ENCODE measurements at places on chromosomes 3 and 15.

DNA sequence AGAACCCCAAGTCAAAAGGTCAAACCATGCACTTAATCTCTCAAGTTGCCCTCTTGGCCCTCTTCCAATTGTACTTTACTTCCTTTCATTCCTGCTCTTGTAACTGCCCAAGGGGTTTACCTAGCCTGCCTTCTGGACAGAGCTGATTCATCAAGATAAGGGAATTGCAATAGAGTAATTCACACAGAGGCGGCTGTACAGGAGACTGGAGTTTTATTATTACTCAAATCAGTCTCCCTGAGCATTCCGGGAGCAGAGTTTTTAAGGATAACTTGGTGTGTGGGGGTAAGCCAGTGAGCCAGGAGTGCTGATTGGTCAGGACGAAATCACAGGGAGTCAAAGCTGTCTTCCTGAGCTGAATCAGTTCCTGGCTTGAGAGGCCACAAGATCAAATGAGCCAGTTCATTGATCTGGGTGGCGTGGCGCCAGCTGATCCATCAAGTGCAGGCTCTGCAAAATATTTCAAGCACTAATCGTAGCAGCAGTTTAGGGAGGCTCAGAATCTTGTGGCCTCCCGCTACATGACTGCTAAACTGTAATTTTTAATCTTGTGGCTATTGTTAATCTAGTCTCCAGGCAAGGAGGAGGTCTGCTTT is 590.0 kb downstream of the EPHA3 start:
- no peak for DNase-seq

DNA sequence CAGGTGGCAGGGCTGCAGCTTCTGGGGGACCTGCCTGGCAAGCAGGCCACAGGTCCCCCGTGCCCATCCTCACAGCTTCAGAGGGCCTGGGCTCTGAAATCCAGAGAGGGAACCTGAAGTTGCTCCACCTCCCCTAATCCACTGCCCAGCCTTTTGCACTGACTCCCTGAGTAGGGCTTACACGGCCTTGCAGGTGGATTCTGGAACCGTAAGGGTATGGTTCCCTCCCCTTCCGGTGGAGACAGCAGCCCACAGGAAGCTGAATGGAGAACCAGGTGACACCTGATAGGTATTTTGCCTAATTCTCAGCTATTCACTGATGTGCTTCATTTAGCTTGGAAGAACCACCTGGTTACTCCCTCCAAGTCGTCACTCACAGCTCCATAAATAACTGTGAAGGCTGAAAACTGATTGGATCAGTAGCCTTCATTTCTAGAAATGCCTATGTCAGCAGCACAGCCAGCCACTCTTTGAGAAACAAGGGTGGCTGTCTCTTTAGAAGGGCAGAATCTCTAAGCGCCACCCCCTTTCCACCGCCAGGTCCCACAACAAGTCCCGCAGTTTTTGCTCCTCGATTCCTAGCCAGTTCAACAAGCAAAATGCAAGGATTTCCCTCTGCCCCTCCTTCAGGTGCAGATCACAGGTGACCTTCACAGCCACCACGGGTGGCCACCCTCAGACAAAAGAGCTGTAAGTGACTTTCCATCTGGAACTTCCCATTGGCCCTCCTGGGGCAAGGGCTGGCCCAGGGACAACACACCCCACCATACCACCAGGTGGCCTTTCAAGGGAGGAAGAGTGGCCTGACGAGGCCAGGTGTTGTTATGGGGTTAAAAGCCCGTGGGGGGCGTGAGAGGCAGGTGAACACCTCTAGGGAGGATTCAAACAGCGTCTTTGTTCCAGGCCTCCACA is 112.9 kb downstream of the SEC22A start:
- DNase-seq: no peak

DNA sequence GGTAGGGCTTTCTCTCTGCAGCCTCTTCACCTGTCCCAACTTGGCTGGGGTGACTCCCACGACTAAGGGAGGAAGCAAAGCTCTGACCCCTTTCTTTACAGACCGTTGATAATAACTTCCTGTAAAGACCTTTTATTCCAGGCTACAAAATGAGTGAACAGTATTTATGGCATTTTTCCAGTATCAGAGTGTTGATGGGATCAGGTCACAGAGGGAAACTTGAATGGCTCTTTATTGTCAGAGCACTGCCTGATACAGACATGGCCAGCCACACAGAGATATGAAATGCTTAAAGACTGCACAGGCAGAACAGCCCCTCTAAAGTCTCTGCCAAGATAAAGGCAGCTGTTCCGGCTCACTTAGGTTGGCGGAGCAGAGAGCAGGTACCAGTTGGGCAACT is 1033.9 kb upstream of the NR2F2 start:
- no peak for DNase-seq

DNA sequence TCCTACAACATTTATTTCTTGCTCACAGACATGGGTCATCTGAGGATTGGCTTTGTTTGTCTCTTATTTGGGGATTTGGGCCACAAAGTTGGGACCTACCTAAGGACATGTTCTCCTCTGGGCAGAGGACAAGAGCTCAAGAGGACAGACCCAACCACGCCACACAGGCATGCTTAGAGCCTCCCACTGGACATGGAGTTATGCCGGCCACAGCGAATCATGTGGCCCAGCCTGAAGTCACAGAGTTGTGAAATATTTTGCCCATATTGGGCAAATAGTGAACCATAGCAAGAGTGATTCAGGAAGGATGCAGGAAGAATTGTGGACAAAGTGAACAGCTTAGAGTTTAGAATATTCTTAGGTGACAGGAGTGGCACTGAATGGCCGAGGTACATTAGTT is 9.9 kb downstream of the TRAK1 start:
- DNase-seq: peak; percentile 89

- no peak for DNase-seq
Observed at GRCh38 chr3:122078235-122078935, 23.2 kb downstream of the CD86 start.

- DNase-seq: no peak
Observed at GRCh38 chr3:4726549-4726948, 233.4 kb downstream of the ITPR1 start.

- DNase-seq: no peak
Observed at GRCh38 chr3:18890449-18890848, 257.9 kb upstream of the KCNH8 start.

DNA sequence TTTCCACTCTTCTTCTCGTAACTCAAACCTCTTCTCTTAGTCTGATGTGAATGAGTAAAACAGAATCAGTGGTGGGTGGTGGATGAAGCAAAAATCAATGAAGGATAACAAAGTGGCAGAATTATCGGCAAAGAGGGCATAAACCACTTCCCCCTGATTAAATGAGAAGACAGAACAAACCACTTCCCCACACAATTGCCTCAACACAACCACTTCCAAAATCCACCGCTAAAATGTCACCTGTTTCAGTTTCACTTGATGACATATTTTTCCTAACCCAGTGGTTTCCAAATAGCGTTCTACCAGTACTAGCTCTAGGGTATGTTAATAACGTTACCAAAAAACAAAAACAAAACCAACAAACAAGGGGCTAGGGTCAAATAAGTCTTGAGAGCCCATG is 478.7 kb upstream of the WNT5A start:
- no peak for DNase-seq

- DNase-seq: no peak
Observed at GRCh38 chr15:66071160-66071920, 182.2 kb downstream of the MEGF11 start.

DNA sequence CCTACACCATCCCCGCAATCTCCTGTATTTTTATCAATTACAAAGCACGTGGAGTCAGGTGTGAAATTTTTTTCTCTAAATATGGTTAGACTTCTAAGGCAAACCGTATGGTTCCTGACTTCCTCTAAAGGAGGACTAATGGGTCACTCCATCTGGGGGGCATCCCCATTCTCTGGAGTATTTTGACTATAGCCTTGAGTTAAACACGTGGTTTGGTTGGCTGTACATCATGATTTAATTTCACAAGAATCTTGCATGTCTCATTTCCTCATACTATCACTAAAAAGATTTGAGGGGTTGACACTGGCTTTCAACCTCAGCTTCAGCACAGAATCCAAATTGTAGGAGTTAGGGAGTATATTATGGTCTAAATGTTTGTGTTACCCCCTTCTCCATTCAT is 25.3 kb upstream of the ZNF770 start:
- peak; percentile 35 for DNase-seq

- no peak for DNase-seq
Observed at GRCh38 chr15:29003840-29004233, 118.1 kb downstream of the APBA2 start.

DNA sequence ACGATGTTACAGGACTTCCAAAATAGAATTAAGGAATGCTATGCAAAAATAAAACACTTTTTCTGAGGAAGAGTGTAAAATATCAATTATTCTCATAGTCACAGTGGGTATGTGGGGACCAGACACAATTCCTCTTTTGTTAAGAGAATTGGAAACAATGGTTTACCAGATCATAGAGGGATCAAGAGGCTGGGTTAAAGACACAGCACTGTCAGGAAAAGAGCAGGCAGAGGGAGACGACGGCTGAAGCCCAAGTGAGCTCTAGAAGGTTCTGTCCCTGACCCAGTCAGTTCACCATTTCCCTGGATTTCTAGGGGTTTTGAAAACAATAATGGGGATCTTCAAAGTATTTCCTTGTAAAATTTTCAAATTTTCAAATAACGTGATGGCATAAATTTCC is 54.0 kb upstream of the POLR2M start:
- DNase-seq: no peak

- DNase-seq: no peak
Observed at GRCh38 chr3:150956376-150956775, 16.2 kb downstream of the CLRN1 start.

DNA sequence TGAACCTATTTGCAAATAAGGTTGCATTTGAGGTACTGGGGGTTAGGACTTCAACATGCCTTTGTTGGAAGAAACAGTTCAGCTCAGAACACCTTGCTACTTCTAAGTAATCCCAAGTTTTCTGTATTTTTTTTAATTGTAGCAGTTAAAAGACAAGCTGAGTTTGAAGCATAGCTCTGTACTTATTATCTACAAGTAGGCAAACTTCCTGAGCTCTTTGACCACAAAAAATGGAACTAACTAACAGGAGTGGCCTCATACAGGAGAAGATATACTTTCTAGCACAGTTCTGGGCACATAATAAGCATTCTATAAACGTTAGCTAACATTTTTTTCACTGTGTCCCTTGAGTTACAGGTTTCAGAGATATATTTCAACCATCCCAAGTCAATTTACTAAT is 159.2 kb downstream of the CHST2 start:
- DNase-seq: no peak

GRCh38 chr15:35455201-35455600 is 90.8 kb downstream of the DPH6 start:
- no peak for DNase-seq

- no peak for DNase-seq
Observed at GRCh38 chr3:84245789-84246188, 713.0 kb upstream of the CADM2 start.

DNA sequence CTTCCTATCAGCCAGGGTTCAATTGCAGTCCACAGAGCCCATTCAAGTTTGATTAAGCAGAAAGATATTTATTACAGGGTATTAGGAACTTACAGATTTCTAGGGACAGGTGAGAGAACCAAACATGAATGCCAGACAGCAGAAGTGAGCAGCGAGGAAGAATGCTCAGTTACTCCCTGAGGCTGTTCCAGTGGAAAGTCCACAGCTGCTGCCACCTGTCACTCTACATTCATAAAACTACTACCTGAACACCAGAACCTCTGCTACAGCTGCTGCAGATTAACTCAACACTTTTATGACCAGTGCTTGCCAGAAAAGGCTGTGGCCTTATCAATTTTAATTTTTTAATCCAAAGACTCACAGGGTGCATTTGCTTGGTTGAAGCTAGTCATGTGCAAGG is 325.4 kb upstream of the ONECUT1 start:
- DNase-seq: no peak

GRCh38 chr3:172709774-172710663 is 848 bp downstream of the NCEH1 start:
- no peak for DNase-seq

- no peak for DNase-seq
Observed at GRCh38 chr3:66618066-66618465, 117.2 kb upstream of the LRIG1 start.

DNA sequence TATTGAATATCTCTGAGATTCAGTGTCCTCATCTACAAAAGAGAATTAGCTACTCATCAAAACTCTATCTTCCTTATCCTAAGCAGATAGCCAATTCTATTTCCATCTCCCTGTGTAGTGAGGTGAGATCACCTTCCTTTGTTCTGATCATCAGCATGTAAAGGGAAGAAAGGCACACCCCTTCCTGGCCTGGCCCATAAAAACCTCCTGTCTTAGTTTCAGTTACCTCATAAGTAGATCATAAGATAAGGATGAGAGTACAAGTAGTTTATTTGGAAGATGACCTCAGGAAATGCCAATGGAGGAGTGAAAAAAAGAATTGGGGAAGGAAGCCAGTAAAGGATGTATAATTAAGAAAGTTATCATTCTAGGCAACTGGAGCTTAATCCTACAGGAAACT is 114.5 kb upstream of the GADL1 start:
- no peak for DNase-seq

- no peak for DNase-seq
Observed at GRCh38 chr15:76360416-76360815, 23.8 kb downstream of the ISL2 start.

GRCh38 chr3:172285844-172286243 is 162.4 kb downstream of the GHSR start:
- DNase-seq: no peak

GRCh38 chr3:20240154-20240883 is 54.3 kb upstream of the SGO1 start:
- no peak for DNase-seq

DNA sequence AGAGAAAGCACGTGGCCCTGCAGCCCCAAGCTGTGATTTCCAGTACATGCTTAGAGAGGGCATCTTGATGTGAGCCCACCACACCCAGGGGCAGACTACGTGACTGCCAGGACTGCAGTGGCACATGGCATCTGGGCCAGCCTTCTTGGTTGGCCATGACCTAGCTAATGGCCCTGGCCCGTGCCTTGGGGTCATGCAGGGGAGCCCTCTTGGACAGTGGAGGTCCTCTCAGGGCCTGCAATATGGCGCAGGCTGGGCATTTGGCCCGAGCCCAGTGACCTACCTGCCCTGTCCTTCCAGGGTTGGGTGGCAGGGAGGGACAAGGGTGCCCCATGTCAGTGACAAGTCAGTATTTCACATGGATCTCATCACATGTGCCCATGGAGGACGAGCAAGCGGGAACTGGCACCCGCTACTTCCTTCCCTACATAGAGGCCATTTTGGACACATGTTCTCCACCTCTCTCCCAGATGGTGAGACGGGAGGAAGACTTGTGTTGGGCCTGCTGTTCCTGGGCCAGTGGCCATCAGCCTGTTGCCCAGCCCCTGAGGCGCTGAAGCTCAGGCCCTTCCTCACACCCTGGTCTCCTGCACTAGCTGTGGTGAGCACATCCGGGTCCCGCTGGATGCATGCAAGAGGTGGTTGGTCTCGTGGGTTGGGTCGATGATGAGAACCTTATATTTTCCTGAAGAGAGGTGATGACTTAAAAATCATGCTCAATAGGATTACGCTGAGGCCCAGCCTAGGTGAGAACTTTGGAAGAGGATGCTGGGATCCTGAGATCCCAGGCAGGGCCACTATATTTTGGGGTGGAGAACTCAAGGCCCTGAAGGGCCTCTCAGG is 195.6 kb downstream of the UBE3A start:
- no peak for DNase-seq

- no peak for DNase-seq
Observed at GRCh38 chr3:19945969-19946831, 697 bp upstream of the RAB5A start.

All from inflammatory macrophage treated with lipopolysaccharide for 1 hour (primary cell).